ENCODE measurements at places on chromosomes 2 and 18. TPM values are rescaled to one million over a fixed set of nuclear protein-coding genes. Genes with fewer than 3 reads are reported as not detected.

The ZNF804A gene
- total RNA-seq: not detected

The SF3B1 gene
- total RNA-seq: 158 TPM

The GBX2 gene
- total RNA-seq: 4.1 TPM

The MYOM1 gene
- total RNA-seq: 0.11 TPM

The MYCN gene
- not detected for total RNA-seq

The GALNT5 gene
- 3.2 TPM for total RNA-seq

The CCDC74A gene
- 17.3 TPM for total RNA-seq
